ENCODE measurements at places on chromosomes 12 and 14.

DNA sequence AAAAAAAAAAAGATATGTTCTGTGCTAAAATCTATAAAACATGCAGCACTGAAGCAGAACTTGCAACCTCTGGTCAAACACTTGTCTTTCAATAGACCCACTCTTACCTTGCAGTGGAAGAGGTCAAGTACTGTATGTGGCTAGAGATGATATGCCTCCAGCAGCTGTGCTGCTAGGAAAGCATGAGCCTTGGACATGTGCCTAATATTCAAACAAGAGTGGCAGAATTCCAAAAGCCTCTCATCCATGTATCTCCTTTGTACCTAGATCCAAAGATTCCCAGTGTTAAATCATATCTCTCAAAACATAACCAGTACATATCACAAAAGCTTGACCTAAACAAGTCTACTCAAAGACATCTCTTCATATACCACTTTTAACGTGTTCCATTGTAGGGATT, 105.0 kb upstream of the CPNE8 start:
- DNase-seq: no peak

- DNase-seq: no peak
Measured at GRCh38 chr14:51527073-51527472, 124.6 kb upstream of the FRMD6 start.

DNA sequence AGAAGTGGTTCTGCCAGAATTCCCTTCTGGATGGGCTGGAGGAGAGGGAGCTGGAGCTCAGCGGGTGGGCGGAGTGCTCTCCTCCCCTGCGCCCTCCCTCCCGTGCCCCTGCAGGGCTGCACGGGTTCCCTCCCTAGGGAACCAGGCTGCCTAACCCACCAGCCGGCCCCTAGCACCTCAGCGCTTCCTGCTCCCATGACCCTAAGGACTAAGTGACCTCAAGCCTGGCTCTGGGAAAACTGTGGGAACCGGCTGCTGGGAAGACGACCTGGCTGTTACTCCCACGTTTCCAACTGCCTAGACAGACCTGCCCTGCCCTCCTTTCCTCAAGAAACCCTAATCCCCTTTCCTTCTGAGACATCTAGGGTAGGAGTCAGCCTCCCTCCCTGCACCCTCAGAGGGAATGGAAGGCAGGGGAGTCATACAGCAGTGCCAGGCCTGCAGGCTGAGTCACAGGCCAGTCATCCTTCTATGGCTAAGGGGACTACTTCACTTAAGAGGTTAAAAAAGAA, 31.5 kb downstream of the SLC6A12 start:
- no peak for DNase-seq

DNA sequence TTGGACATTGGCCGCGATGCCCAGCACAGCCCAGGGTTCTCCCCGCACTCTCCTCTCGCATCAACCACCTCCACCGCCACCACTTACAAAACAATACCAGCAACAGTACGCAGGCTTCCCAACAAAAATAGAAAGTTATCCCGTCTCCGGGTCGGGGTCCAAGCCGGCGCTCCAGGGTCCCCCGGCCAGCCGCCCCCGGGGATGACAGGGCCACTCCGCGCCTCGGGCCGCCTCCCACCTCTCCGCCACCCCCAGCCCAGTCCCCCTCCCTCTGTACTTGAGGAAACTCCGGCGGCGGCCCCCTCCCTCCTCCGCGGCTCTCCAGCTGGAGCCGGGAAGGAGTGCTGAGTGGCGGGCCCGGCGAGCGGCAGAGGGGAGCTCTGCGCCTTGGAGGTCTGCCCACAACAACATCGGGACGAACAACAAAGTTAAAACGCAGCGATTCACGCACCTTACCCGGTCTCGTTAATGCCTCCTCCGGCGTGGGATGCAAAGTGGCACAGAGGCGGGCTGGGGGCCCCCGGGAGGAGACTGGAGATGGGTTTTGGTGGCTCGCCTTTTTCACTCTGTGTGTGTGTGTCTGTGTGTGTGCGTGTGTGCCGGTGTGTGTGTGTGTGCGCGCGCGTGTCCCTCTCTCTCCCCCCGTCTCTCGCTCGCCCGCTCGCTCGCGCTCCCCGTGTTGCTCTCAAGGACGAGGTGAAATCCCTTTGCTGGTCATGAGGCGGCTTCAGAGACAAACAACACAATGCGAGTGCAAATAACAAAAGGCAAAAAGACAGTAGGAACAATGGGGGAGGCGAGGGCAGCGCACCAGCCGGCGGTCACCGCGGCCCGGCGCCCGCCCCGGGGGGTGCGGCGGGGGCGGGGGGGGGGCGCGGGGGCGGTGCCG, 386.8 kb downstream of the BCAT1 start:
- DNase-seq: peak; percentile 62

- DNase-seq: no peak
Measured at GRCh38 chr12:71300772-71301675, 138.6 kb upstream of the LGR5 start.

GRCh38 chr12:116718655-116719454, 19.0 kb downstream of the SPRING1 start:
- no peak for DNase-seq

DNA sequence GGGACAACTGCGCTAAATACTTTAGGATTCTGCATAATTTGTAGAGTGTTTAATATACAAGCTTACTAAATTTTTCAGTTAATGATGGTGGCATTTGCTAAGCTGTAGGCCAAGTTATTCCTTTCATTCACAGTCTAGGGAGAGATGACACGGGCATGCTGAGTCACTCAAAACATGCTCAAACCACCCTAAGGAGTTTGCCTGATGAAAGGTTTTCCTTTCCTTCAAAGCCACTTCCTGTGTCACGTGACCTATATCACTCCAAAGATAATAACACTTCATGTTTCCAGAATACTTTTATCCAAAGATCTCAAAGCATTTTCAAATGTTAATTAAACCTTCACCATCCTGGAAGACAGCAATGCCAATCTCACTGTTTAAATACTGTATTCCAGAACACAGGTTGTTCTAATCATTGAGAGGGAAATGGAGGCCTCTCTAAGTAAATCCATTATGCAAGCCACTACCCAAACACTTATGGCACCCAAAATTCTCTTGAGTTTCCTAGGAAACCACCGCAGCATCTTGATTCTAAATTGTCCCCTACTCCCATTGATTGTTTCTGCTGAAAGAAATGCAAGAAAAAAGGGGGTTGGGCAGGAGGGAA, 207.0 kb upstream of the CDKN3 start:
- no peak for DNase-seq

- no peak for DNase-seq
Measured at GRCh38 chr12:3213188-3213587, 136.0 kb downstream of the TSPAN9 start.

- DNase-seq: no peak
Measured at GRCh38 chr14:44699391-44699790, 192.3 kb upstream of the FSCB start.

- no peak for DNase-seq
Measured at GRCh38 chr14:99579903-99580571, 24.0 kb downstream of the CCDC85C start.

DNA sequence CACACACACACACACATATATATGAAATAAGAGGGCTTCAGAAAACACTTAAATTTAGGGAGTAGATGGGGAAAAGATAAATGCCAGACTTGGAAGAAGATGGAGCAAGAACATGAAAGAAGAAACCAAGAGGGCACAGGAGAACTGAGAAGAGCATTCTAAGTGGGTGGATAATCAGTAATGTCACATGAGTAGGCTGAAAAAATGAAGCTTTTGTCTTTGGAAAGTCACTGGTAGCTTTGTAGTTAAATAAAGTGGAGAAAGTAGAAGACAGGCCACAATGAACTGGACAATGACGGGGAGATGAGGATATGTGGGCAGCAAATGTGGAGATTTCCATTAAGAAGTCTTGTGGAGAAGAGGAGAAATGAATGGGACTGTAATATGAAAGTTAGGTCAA, 2.2 kb upstream of the ZC2HC1C start:
- no peak for DNase-seq

GRCh38 chr12:59158681-59159080, 238.4 kb upstream of the LRIG3 start:
- no peak for DNase-seq

DNA sequence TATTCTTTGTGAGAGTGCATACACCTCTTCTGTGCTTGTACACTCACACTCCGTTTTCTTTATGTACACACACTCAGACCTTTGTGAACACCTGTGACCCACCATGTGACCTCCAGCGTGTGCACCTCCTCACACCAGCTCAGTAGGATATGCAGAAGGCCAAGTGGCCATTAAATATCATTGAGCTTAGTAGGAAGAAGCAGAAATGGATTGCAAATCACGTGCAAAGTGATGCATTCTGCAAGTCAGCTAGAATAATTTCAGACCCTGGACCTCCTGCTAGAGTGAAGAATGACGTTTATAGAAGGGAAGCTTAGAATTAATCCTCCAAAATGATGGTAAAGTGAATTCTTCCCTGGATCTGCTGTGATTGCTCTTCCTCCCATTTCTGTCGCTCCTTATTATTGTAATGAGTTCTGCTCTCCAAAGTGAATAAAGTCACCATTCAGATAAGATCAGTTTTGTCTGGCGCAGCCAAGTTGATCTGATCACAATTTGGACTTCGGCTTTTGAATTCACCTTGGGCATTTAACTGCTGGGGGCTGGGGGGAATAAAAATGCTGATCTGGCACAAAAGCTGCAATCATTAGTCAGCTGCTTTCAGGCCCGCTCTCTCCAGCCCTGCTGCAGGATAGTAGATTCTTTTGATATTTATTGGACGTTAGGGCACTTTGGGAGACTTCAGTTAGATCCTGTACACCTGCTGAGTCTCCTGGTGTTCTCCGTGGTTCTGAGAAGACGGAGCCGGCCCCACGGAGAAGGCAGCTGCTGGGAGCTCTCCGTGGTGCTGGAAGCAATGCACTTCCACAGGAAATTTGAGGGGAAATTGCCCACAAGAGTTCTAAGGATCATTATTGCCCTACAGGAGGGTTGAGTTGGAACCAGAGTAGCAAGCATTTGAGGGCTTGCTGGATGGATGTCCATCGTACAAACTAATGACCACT, 12.4 kb upstream of the NRXN3 start:
- no peak for DNase-seq

- DNase-seq: no peak
Measured at GRCh38 chr14:92153581-92153980, 31.8 kb downstream of the CPSF2 start.

DNA sequence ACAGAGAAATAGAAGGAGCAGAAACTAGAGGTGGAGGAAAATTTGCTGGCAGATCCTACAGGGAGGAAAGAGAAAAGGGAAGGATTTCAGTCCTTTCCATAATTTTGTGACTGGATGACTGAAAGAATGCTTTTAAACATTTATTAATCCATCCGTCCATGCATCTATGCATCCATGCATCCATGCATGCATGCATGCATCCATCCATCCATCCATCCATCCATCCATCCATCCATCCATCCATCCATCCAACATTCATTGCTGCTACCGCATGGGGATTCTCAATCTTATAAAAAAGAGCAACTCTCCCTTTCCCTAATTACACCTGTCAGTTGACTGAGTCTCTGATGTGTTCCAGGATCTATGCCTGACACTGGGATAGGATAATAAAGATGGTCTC, 55.7 kb upstream of the NR2C1 start:
- DNase-seq: no peak

GRCh38 chr14:62943202-62943601, 102.1 kb downstream of the KCNH5 start:
- DNase-seq: no peak

DNA sequence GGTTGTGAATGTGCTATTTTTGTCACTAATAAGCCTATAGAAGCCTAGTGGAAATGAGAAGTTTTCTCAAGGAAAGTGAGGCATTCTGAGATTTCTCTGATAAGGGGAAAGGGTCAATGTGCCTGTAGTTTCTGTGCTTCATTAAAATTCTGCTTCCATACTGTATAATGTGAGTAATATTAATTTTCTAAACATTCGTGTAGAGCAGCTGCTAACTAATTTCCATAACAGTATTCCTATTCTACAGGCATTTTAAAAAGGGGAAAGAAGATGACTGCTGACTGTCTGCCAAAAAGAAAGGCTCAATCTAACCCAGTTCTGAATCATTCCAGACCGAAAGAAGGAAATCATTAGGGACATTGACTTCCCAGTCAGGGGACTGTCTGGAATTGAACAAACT, 293.3 kb upstream of the TMPO start:
- no peak for DNase-seq

GRCh38 chr14:22886500-22887259, 3.7 kb downstream of the REM2 start:
- DNase-seq: peak; percentile 56

GRCh38 chr12:60148831-60149230, 553.0 kb downstream of the SLC16A7 start:
- no peak for DNase-seq

- no peak for DNase-seq
Measured at GRCh38 chr12:90064852-90065801, 356.5 kb upstream of the ATP2B1 start.

DNA sequence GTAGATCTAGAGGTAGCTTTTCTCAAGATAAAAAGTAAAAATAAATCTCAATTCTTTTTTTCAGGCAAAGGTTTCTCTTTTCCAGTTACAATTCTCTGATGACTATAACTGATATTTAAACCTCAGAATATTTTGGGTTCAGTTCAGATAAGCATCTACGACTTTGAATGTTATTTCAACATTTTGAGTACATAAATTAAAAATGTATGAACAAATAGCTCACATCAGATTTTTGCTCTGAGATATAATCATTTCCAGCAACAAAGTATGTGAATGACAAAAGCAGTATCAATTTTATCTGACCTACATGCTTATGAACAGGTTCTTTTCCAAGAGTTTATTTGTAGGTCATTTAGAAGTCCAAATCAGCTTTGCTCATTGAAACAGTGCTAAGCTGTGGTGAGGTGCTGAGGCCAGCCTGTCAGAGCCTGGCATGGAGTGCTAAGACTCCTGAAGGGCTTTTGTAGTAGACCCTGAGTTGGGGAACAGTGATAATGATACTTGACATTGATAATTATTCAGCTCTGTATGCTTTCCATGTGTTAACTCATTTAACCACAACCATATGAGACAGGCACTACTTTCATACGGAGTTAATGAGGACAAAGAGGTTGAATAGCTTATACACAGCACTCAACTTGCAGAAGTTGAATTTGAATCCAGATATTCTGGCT, 205.0 kb upstream of the DCN start:
- no peak for DNase-seq

- DNase-seq: no peak
Measured at GRCh38 chr14:69238883-69239282, 21.1 kb upstream of the GALNT16 start.

- no peak for DNase-seq
Measured at GRCh38 chr12:94671917-94672316, 21.6 kb upstream of the TMCC3 start.

- no peak for DNase-seq
Measured at GRCh38 chr14:67464879-67465278, 23.6 kb downstream of the TMEM229B start.

GRCh38 chr12:115233891-115234543, 550.0 kb upstream of the TBX3 start:
- no peak for DNase-seq

DNA sequence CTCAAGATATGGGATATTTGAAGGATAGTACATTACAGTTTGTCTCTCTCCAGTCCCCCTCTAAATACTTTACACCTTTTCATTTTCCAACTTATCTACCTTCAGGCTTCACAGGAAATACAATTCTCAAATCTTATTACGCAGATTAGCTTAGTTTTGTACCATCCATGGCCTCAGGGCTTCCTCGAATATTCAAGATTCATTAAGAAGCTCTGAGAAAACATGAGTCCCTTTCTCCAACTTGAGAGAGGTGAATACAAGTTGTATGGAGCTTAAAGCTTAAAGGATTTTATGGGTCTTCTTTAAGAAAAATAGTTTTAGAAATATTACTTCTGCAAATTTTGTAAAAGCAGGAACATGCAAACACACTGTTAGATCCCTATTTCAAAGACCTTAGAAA, 1212.5 kb downstream of the GALC start:
- DNase-seq: no peak
